ENCODE measurements at places on chromosomes 2 and 18.

GRCh38 chr2:7899241-7899640 lies 782.6 kb upstream of the ID2 start:
- no peak overlapping the region for H3K27ac ChIP-seq
- ATAC-seq = no peak
- no peaks in the 10 kb centered on the region for H3K36me3 ChIP-seq
- peaks cover 20% of the 10 kb centered on the region for H3K27me3 ChIP-seq
- no peak overlapping the region for H3K4me3 ChIP-seq

DNA sequence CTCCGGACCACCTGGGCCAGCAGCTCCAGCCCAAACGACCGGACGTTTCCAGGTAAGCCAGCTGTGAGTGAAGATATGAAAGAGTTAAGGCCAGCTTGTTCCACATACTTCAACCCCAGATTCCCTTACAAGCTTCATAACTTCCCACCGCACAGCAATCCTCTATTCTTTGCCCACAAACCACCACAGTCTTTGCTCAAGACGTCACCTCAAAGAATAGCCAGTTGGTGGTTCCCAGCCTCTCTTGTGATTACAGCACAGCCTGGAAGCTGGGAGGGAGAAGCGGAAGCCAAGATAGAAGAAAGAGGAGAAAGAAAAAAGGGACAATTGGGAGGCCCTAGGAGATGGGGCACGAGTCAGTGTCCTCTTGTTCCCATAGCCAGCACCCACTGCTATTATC lies 70.6 kb downstream of the NRP2 start:
- H3K36me3 ChIP-seq = no peaks in the 10 kb centered on the region
- H3K27ac ChIP-seq = no peak overlapping the region
- no peak overlapping the region for H3K4me3 ChIP-seq
- H3K27me3 ChIP-seq = peaks cover 34% of the 10 kb centered on the region
- no peaks in the 10 kb centered on the region for H3K4me1 ChIP-seq
- ATAC-seq = no peak

DNA sequence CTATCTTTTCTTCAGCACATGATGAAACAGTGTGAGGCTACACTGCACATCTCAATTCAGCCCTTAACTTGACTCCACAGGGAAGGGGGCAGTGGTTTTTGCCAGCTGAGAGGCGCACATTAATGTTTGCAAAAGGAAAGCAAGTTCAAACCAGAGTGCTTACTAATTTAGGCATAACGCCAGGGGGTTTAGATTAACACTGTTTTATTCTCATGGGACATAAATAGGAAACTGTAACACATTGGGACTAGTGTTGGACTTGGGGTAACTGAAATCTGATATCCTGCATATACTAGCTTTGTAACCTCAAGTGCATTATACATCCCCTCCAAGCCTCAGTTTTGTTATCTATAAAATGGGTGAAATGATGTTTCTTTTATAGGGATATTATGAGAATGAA lies 821.2 kb upstream of the ID2 start:
- no peaks in the 10 kb centered on the region for H3K36me3 ChIP-seq
- no peaks in the 10 kb centered on the region for H3K4me1 ChIP-seq
- H3K27me3 ChIP-seq = peaks cover 3% of the 10 kb centered on the region
- no peak for ATAC-seq

DNA sequence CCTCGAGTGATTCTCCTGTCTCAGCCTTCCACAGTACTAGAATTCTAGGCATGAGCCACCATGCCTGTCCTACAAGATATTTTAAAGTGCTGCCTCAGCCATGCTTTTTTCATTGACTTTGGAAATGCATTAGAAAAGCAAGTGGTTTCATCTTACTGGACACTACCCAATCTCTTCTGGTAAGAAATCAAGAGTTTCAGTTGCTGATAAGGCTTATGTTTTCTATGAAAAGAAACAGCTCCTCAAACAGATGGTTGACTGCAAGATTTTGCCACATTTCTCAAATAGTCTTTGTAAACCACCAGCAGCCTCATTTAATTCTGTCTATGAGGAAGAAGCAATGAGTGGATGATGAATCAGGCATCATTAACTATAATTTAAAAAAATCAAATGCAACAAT lies 264.5 kb upstream of the LRP1B start:
- no peaks in the 10 kb centered on the region for H3K4me1 ChIP-seq
- ATAC-seq = no peak
- no peak overlapping the region for H3K4me3 ChIP-seq
- no peak overlapping the region for H3K27ac ChIP-seq

DNA sequence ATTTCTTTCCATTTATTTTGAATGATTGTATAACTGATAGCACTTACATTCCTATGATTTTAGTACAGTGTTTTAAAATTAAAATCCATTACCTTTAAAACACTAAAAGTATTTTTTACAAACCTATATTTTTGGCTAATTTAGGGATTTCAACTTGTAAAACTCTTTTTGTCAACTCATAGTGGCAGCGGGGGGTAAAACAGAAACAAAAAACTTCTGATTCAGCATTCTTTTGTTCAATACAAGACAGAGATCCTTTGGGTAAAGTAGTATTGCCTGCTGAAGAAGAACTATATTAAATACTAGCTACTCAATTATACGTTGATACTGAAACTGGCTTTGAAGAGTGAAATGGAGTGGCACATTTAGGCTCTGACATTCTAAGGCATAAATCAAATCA lies 437.4 kb upstream of the CDH19 start:
- no peak for ATAC-seq
- no peak overlapping the region for H3K27ac ChIP-seq
- no peaks in the 10 kb centered on the region for H3K4me1 ChIP-seq

GRCh38 chr2:103667335-103667884 lies 905.6 kb downstream of the TMEM182 start:
- ATAC-seq = no peak
- no peak overlapping the region for H3K4me3 ChIP-seq
- H3K27me3 ChIP-seq = no peaks in the 10 kb centered on the region

DNA sequence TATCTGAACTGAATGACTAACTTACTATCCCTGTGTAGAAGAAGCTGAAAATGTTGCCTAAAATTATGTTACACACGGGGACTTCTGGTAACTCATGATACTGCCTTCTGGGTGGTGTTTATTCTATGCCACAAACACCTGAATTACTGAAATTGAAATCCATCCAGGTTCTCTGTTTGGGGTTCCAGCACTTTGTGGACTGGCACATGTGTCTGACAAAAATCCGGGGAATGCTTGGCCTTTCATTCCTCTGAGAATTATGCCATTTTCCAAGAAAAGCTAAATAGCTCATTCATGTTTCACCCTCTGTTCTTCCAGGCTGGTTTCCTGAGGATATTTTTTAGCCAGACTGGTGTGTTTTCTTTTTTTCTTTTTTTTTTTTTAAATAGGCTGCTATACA lies 59.5 kb upstream of the POU3F3 start:
- no peak overlapping the region for H3K4me3 ChIP-seq
- no peak overlapping the region for H3K27ac ChIP-seq
- H3K27me3 ChIP-seq = peaks cover 3% of the 10 kb centered on the region
- H3K36me3 ChIP-seq = no peaks in the 10 kb centered on the region
- ATAC-seq = no peak

DNA sequence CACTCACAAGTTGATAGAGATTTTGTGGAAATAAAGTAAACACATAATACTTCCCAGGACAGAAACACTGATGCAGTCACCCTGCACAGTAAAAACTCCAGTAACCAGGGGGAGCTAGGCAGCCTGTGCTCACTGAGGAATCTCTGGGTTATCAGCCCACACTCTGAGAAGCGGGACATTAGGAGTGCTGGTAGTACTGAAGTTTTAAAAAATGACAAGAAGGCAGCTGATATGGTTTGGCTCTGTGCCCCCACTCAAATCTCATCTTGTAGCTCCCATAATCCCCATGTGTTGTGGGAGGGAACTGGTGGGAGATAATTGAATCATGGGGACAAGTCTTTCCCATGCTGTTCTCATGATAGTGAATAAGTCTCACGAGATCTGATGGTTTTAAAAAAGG lies 31.4 kb downstream of the KCTD1 start:
- no peak for ATAC-seq
- no peak overlapping the region for H3K4me3 ChIP-seq
- no peak overlapping the region for H3K27ac ChIP-seq
- no peaks in the 10 kb centered on the region for H3K4me1 ChIP-seq

DNA sequence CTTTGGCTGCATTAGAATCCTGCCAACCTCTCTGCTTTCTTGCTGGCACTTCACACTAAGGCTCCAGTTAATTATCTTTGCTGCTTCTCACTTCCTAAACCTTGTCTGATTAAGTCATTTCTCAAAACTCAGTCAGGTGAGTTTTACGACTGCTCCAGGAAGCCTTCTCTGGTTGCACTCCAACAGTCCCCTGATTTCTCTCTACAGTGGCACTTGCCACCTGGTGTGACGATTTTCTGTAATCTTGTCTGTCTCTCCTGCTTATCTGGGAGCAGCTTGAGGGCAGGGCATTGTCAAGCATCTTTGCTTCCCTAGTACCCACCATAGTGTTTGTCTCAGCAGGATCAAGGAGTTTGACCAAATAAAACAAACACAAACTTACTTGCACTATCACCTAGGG lies 10.4 kb upstream of the GATA6 start:
- no peaks in the 10 kb centered on the region for H3K4me1 ChIP-seq
- no peak overlapping the region for H3K4me3 ChIP-seq
- no peaks in the 10 kb centered on the region for H3K36me3 ChIP-seq

DNA sequence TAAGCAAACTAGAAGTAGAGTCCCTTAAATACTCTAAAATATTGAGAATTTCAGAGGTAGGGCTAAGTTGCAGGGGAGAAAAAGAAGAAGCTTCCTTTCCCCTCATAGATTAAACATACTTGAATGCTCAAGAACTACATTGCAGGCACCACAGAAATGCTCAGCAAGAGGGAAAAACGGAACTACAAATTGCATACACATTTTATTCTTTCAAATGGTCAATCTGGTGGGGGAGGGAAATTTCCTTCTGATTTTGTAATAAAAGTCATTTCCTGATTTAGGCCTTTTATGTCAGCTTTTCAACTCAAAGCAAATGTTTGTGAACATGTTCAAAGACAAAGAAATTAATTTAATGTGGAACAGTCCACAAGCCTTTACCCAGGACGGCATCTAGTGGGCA lies 33.0 kb downstream of the FARSB start:
- no peaks in the 10 kb centered on the region for H3K27me3 ChIP-seq
- H3K27ac ChIP-seq = no peak overlapping the region
- no peak for ATAC-seq
- H3K36me3 ChIP-seq = peaks cover 97% of the 10 kb centered on the region
- no peak overlapping the region for H3K4me3 ChIP-seq

- H3K27ac ChIP-seq = no peak overlapping the region
- no peaks in the 10 kb centered on the region for H3K36me3 ChIP-seq
- H3K4me1 ChIP-seq = no peaks in the 10 kb centered on the region
Measured at GRCh38 chr2:170123593-170123992, 54.4 kb upstream of the MYO3B start.

DNA sequence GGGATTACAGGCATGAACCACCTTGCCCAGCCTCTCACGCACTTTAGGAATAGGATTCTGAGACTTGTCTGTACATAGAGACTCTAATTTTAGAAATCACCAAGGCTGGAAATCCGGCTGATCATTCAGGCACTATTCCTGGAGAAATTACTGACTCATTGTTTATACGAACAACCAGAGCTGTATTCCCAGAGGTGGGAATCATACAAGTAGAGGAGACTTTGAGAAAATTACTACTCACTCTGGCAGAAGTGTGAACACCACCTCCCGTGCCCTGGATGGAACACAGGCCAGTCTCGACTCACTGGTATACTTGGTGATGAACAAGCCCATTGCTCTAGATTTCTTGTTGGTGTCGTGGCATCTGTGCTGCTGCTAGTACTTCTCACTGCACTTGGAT lies 5.8 kb upstream of the ADNP2 start:
- H3K4me3 ChIP-seq = no peak overlapping the region
- ATAC-seq = no peak
- H3K27ac ChIP-seq = no peak overlapping the region
- peaks cover 29% of the 10 kb centered on the region for H3K4me1 ChIP-seq
- no peaks in the 10 kb centered on the region for H3K36me3 ChIP-seq
- H3K27me3 ChIP-seq = no peaks in the 10 kb centered on the region

DNA sequence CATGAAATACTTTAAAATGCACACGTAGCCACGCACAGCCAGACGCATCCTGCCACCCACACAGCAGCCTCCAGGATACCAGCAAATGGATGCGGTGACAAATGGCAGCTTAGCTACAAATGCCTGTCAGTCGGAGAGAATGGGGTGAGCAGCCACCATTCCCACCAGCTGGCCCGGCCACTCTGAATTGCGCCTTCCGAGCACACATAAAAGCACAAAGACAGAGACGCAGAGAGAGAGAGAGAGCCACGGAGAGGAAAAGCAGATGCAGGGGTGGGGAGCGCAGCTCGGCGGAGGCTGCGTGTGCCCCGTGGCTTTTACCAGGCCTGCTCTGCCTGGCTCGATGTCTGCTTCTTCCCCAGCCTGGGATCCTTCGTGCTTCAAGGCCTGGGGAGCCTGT lies 4.1 kb downstream of the INHBB start:
- peaks cover 6% of the 10 kb centered on the region for H3K4me1 ChIP-seq
- no peak overlapping the region for H3K27ac ChIP-seq

GRCh38 chr2:24509425-24509824 lies 18.4 kb downstream of the NCOA1 start:
- H3K4me1 ChIP-seq = peaks cover 59% of the 10 kb centered on the region
- peak overlapping the region; percentile 66 for H3K27ac ChIP-seq
- H3K4me3 ChIP-seq = peak overlapping the region; percentile 30
- H3K27me3 ChIP-seq = no peaks in the 10 kb centered on the region
- peak; percentile 80 for ATAC-seq

All from activated T-helper 17 cell treated with anti-CD3 and anti-CD28 coated beads, Interleukin-2, amount 50 U/mL, for 72 hours (primary cell).